Activated T-cell treated with anti-CD3 and anti-CD28 coated beads for 48 hours (primary cell): ENCODE measurements at places on chromosomes 2 and 18.

DNA sequence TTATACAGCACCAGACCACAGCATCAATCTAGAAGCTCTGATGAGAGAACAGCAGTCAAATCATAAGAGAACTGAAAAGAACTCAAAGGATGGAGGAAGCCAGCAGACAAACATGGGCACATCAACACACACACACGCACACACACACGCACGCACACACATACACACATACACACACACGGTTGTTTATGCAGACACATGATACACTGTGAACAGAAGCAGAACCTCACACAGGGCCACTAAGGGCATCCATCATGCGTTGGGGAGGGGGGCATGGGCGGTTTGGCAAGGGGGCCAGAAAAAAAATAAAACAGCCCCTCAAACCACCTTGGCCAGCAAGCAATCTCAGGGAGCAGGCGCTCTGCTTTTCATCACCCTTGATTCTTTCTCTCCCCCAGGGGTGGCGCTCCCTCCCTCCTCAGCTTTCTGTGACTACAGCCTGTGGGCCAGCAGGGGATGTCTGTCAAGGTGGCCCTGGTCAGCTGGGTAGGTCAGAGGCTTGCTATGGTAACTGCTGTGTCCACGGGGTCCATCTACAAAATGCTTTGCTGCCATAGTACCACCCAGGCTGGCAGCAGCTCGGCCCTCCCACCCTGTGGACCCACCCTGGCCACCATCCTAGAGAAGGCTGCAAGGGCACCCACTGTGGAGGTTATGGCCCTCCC is 318.0 kb downstream of the CELF4 start:
- DNase-seq: no peak

GRCh38 chr2:239994086-239994485 is 31.1 kb downstream of the NDUFA10 start:
- no peak for DNase-seq

- no peak for DNase-seq
Observed at GRCh38 chr18:55073116-55073515, 113.9 kb upstream of the CCDC68 start.

- DNase-seq: no peak
Observed at GRCh38 chr2:43170405-43171105, 55.9 kb downstream of the ZFP36L2 start.

DNA sequence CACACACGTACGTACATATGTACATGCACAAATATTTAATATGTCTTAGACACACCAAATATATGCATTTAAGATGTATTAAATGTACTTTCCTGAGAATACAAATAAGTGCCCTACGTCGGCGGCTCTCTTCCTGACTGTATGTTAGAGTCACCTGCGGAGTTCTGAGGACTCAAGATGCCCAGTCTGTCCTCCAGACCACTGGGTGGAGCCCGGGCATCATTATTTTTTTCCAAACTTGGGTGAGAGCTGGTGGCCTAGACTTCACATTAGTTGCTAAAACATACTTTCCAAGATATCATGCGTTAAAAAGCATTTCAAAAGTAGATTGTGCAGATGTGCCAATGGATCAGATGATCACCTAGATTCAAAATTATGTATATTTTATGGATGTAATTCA is 2.9 kb downstream of the IL18R1 start:
- no peak for DNase-seq

- DNase-seq: no peak
Observed at GRCh38 chr2:134232868-134233727, 20.8 kb upstream of the MGAT5 start.

DNA sequence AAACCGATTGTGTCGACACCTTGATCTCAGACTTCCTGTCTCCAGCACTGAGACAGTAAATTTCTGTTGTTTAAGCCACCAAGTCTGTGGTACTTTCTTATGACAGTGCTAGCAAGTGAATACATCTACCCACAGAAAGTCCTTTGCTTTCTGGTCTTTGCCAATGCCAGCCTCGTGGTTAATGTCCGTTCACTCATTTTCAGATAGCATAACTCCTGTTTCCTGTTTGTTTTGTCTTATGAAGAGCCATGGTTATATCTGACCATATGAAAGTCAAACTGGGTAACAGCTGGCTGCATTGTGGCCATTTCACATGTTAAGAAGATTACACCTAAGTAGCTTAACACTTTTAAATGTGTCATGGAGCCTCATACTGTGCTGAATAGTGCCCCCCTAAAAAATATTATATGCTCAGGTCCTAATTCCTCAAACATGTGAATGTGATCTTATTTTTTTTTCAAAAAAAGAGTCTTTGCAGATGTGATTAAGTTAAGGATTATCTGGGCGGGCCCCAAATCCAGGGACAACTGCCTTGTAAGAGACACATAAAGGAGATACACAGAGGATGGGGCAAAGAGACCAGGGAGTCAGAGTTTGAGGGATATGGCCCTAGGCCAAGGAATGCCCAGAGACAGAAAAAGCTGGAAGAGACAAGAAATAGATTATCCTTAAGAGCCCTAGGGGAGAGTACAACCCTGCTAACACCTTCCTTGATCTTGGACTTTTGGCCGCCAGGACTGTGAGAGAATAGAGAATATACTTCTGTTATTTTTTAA is 118.0 kb downstream of the KCNE4 start:
- DNase-seq: no peak

DNA sequence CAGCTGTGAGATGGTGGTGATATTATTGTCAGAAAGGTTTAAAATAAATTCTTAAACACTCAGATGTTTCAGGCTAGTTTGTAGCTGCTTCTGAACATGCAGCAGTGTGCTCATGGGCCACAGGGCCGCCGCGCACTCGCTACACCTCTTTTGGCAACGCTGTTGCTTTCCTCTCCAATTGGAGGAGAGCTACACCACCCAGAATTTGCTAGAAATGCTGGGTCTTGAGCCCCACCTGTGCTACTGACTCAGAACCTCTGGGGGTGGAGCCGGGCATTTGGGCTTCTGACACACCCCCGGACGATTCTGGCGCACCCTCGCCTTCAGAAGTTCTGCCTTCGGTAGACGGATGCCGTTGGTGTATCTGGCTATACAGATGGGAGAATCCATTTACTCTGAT is 15.7 kb downstream of the LRRFIP1 start:
- DNase-seq: no peak

GRCh38 chr2:213316001-213316735 is 31.9 kb downstream of the SPAG16 start:
- no peak for DNase-seq

DNA sequence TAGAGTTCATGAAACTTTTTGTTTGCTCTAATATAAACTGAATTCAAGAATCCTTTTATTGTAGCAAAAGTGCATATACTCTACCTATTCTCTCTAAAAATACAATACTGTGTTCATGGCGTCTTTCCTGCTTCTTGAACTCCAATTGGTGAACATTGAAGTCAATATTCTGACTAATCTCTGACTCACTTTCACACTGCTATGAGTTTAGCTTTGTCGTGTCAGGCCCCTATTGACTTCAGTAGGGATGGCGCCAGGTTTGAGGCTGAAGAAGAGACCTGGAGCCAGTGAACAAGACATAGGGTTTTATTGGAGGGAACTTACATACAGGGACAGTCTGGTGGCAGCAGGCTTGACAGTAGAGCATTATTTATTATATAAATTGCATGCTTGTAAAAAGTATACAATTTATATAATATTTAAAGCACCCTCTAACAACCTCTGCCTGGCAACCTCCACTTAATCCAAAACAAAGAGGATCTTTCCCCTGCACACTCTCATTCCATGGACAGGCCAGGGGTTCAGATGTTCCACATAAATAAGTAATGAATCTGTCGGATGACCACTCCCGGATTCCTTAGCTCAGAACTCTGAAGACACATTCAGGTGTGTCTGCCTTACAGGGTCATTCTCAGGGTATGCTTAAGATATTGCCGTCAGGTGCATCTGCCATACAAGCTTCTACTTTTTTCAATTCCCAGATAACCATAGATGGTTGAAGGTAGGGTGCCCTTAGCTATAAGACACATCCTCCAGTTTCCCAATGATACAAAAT is 141.0 kb downstream of the CERS6 start:
- no peak for DNase-seq

- DNase-seq: no peak
Observed at GRCh38 chr2:230520875-230521155, 104.8 kb downstream of the SP100 start.

DNA sequence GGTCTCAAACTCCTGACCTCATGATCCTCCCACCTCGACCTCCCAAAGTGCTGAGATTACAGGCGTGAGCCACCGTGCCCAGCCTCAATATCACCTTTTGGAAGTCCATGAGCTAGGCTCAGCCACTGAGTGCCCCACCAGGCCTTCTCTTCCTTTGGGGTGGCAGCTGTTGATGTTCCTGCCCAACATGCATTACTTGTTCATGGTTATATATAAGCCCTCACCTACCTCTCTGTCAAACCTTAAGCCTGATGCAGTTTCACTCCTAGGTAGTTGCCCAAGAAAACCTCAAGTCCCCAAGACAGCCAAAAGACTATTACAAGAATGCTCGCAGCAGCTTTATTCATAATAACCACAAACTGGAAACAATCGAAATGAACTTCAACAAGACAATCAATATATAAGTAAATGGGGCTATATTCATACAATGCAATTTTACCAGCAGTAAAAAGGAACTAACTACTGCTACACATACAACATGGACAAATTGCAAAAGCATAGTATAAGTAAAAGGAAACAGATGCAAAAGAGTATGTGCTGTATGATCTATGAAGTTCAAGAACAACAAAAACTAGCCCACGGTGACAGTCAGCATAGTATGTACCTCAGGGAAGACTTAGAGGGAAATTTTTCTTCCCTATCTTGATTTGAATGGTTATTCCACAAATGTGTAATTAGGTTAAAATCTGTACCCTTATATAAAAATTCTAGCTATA is 59.6 kb upstream of the REL start:
- DNase-seq: no peak

- DNase-seq: no peak
Observed at GRCh38 chr2:144136297-144137010, 383.5 kb downstream of the ZEB2 start.

DNA sequence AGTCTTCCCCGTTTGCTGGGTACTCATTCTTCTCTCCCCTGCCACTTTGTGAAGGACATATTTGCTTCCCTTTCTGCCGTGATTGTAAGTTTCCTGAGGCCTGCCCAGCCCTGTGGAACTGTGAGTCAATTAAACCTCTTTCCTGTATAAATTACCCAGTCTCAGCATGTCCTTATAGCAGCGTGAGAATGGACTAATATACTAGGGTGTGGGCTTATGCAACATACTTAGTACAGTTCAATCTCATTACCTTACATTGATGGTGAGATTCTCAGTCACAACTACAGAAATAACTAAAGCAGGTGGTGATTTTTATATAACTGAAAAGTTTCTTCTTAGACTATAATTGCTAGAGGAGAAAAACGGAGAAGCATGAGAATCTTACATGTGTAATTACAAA is 237.9 kb upstream of the MMADHC start:
- DNase-seq: no peak

- no peak for DNase-seq
Observed at GRCh38 chr18:35415511-35416073, 38.5 kb upstream of the ZNF396 start.

DNA sequence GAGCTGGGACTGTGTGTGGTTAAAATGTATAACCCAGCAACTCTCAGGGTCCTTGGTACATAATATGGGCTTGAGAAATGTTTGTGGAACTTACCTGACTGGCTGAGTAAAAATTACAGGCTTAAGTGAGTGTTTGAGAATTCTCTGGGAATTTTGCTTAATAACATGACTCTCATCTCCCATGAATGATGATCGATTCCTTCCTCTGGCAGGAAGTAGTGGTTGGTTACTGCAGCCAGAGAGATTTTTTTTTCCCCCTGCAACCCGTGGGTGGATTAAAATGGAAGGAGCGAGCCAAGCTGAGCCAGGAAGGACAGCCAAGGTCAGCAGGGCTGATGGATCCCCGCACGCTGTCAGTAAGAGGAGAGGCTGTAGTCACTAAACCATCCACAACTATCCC is 40.6 kb upstream of the RFX8 start:
- no peak for DNase-seq

DNA sequence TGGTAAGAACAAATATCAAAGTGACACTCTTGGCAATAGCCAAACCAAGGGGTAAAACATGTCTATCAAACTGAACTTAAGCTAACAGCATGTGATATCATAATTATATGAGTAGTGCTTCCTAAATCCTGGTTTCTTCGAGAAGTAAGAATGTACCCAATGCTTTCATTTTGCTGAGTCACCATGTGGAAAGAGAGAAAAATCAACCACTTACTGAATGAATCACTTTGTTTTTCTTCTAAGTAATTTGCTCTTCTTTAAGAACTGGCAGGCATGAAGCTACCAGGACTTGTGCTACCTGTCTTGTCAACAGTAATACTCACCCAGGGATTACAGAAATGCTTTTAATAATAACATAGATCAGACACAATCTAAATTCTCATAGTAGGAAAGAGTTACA is 19.0 kb upstream of the DUSP19 start:
- no peak for DNase-seq

GRCh38 chr2:43539436-43539835 is 56.4 kb downstream of the THADA start:
- DNase-seq: no peak

GRCh38 chr2:233817995-233818638 is 36.2 kb downstream of the HJURP start:
- no peak for DNase-seq

DNA sequence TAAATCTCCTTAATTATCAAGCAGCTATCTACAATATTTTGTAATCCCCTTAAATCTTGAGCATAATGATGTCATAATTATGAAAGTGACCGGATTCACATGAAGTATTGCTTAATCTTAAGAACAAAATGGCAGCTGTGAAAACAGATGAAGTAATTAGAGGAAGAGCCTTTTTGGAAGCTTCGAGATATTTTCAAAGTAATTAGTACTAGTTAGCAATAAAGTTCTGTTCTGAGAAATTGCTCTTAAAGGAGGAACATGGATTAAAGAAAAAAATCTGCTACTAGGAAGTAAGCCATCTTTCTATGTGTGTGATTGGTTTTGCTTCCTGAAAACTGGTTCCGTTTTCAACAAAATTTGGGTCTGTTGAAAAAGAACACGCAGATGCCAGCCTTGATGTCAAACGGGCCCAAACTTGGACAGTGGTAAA is 18.3 kb downstream of the CLUL1 start:
- no peak for DNase-seq

DNA sequence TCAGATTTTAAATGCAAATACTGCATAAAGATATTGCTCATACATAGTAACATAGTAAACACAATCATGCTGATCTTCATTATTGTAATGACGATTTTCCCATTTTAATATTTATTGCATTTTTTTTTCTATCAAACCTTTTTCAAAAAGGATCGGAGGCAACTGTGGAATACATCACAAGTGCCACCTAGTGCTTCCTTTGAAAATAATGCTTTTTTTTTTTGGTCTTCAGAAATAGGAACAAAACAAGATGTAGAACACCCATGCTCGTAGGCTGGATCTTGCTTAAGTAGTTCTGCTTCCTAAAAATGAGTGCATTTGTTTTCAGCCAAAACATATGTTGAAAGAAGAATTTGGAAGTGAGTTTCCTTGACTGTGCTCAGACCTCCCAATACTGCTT is 35.7 kb upstream of the GPR155 start:
- DNase-seq: no peak

GRCh38 chr2:111627256-111627655 is 256.7 kb downstream of the ANAPC1 start:
- no peak for DNase-seq
